ENCODE measurements at places on chromosomes 1 and 21.

GRCh38 chr1:39777306-39777705 lies 6.2 kb upstream of the OXCT2 start:
- no peak for DNase-seq

GRCh38 chr1:179921472-179921871 lies 33.1 kb upstream of the CEP350 start:
- DNase-seq = no peak

GRCh38 chr1:192983349-192983980 lies 75.7 kb downstream of the UCHL5 start:
- no peak for DNase-seq

- no peak for DNase-seq
These were observed 175.6 kb upstream of the HP1BP3 start for GRCh38 chr1:20962576-20963258.

DNA sequence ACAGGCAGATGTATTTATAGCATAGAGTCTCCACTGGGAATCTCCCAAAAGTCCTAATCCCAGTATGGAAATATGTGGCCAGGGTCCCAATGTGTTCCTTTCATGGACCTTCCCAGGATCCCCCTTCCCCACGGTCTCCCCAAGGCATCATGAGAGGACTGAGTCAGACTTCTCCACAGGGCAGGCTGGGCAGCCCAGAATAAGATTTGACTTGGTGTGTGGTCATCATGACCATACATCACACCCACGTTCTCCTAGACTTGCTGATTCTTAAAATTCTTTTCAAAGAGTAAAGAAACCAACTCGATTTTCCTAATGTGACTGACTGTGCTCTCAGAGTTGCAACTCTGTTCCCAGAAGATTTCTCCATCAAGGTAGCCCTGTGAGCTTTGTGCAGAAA lies 93.9 kb upstream of the CD34 start:
- DNase-seq = no peak

Measured in epithelial cell of proximal tubule (primary cell).